ENCODE measurements at places on chromosomes 5 and 9.

GRCh38 chr9:121443981-121444380, 55.7 kb downstream of the GGTA1 start:
- H3K27me3 ChIP-seq, result no peaks in the 10 kb centered on the region
- H3K36me3 ChIP-seq, result no peaks in the 10 kb centered on the region
- H3K4me3 ChIP-seq, result no peak overlapping the region
- H3K27ac ChIP-seq, result no peak overlapping the region

DNA sequence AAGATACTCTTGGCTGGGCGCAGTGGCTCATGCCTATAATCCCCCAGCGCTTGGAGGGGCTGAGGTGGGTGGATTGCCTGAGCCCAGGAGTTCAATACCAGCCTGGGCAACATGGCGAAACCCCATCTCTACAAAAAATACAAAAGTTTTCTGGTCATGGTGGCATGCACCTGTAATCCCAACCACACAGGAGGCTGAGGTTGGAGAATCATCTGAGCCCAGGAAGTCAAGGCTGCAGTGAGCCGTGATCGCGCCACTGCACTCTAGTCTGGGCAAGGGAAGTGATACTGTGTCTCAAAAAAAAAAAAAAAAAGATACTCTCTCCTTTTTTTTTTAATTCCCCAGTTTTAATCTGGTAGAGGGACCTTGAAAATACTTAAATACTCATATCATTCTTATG, 15.0 kb downstream of the ANKRD33B start:
- DNase-seq, result no peak
- H3K27me3 ChIP-seq, result no peaks in the 10 kb centered on the region
- no peak overlapping the region for H3K27ac ChIP-seq

DNA sequence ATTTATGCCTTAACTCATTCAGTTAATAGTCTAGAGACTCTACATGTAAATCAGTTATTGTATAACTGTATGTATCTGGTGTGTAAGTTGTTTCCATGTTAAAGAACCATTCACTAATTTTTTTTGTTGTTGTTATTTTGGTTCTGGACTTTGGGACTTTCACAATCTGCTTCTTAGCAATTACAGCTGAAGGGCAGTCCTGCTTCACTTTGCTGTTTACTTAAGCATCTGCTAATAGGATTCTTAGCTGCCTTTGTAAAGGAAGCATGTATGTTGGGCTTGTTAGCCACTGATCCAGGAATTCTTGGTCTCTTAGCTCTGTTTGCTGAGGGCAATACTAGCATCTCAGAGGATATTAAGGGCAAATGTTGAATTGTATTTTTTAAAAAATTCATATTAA, 97.0 kb downstream of the FOCAD start:
- H3K27me3 ChIP-seq, result no peaks in the 10 kb centered on the region
- DNase-seq, result no peak
- H3K4me1 ChIP-seq, result no peaks in the 10 kb centered on the region

GRCh38 chr9:33232815-33233214, 7.2 kb upstream of the SPINK4 start:
- no peak overlapping the region for H3K27ac ChIP-seq
- no peak overlapping the region for H3K4me3 ChIP-seq
- H3K36me3 ChIP-seq, result no peaks in the 10 kb centered on the region
- H3K4me1 ChIP-seq, result peaks cover 4% of the 10 kb centered on the region

DNA sequence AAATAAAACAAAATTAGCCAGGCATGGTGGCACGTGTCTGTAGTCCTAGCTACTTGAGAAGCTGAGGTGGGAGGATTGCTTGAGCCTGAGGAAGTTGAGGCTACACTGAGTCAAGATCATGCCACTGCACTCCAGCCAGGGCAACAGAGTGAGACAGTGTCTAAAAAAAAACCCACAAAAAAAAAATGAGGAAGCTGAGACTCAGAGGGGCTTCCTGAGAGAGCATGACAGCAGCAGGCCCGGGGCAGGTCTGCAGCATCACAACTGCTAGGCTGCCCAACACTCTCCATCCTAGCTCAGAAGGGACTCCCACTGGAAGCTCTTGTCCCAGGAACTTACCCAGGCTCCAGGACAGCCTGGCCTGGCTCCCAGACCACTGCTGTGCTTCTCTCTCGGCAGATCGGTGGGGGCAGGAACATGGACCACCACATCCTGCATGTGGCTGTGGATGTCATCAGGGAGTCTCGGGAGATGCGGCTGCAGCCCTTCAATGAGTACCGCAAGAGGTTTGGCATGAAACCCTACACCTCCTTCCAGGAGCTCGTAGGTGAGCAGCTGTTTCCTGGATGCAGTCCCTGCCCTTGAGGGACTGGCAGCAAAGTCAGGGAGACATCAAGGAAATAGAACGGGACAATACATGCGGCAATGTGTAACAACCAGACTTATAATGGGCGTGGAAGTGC, 19.1 kb downstream of the PTGS1 start:
- H3K27me3 ChIP-seq, result no peaks in the 10 kb centered on the region
- H3K36me3 ChIP-seq, result no peaks in the 10 kb centered on the region
- DNase-seq, result no peak
- H3K27ac ChIP-seq, result no peak overlapping the region
- H3K4me1 ChIP-seq, result no peaks in the 10 kb centered on the region
